Activated naive CD4-positive, alpha-beta T cell treated with anti-CD3 and anti-CD28 coated beads for 36 hours (primary cell): ENCODE measurements at places on chromosomes 12 and 14. TPM values are rescaled to one million over a fixed set of nuclear protein-coding genes. Genes with fewer than 3 reads are reported as not detected.

DNA sequence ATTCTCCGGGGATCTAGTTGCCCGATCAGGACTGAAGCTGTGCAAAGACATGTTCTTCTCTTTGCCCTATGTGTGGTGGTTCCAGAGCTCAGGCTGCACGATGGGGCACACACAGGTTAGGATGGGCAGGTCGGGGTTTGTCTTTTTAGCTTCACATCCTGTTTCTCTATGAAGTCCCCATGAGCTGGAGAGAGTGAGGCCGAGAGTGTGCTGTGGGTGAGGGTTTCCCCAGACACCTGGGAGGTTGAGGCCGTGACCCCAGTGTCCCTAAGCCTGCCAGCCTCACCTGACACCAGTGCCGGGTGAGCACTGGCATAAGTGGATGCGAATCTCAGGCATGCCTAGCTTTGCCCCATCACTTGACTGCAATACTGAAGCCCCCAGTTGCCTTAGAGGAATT is 32.9 kb upstream of the IGF1 start:
- H3K27me3 ChIP-seq: peaks cover 9% of the 10 kb centered on the region
- no peak overlapping the region for H3K4me3 ChIP-seq
- no peak overlapping the region for H3K27ac ChIP-seq
- H3K4me1 ChIP-seq: no peaks in the 10 kb centered on the region
- DNase-seq: no peak

GRCh38 chr12:91133871-91134270 is 22.6 kb upstream of the LUM start:
- H3K4me1 ChIP-seq: no peaks in the 10 kb centered on the region
- H3K4me3 ChIP-seq: no peak overlapping the region
- H3K36me3 ChIP-seq: no peaks in the 10 kb centered on the region
- H3K27me3 ChIP-seq: peaks cover 6% of the 10 kb centered on the region
- H3K27ac ChIP-seq: no peak overlapping the region
- DNase-seq: no peak

The ST8SIA1 gene
- total RNA-seq: 1.7 TPM

The CARMIL3 gene
- 0.48 TPM for total RNA-seq

The TMEM253 gene
- total RNA-seq: not detected

- H3K27me3 ChIP-seq: peaks cover 85% of the 10 kb centered on the region
- peaks cover 34% of the 10 kb centered on the region for H3K4me1 ChIP-seq
- no peak for DNase-seq
- no peak overlapping the region for H3K4me3 ChIP-seq
Measured at GRCh38 chr12:102953221-102953620, 4.3 kb upstream of the ASCL1 start.

- peak overlapping the region; percentile 92 for H3K27ac ChIP-seq
- peaks cover 60% of the 10 kb centered on the region for H3K4me1 ChIP-seq
- H3K36me3 ChIP-seq: peaks cover 22% of the 10 kb centered on the region
- H3K4me3 ChIP-seq: no peak overlapping the region
- no peaks in the 10 kb centered on the region for H3K27me3 ChIP-seq
Measured at GRCh38 chr14:89304561-89304960, 112.5 kb downstream of the FOXN3 start.

The RFLNA gene
- not detected for total RNA-seq

DNA sequence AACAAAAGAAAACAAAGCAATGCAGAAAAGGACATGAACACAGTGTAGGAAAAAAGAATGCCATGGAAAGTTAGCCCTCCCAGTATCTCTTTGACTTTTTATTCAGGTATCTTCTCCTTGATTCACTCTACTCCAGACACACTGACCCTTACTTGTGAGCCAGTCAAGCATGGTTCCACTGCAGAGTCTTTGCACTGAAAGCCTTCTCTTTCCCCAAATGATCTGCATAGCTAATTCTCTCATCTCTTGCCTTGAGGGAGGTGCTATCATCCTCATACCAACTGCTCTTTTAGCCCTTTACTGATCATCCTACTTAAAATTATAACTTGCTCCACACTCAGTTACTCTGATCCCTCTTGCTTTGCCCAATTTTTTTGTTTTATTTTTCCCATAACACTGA is 101.2 kb upstream of the SLC16A7 start:
- DNase-seq: no peak
- peaks cover 2% of the 10 kb centered on the region for H3K4me1 ChIP-seq

- peaks cover 4% of the 10 kb centered on the region for H3K4me1 ChIP-seq
- no peak for DNase-seq
- H3K27me3 ChIP-seq: no peaks in the 10 kb centered on the region
- H3K4me3 ChIP-seq: no peak overlapping the region
Measured at GRCh38 chr12:50078281-50078680, 6.9 kb upstream of the SMARCD1 start.

DNA sequence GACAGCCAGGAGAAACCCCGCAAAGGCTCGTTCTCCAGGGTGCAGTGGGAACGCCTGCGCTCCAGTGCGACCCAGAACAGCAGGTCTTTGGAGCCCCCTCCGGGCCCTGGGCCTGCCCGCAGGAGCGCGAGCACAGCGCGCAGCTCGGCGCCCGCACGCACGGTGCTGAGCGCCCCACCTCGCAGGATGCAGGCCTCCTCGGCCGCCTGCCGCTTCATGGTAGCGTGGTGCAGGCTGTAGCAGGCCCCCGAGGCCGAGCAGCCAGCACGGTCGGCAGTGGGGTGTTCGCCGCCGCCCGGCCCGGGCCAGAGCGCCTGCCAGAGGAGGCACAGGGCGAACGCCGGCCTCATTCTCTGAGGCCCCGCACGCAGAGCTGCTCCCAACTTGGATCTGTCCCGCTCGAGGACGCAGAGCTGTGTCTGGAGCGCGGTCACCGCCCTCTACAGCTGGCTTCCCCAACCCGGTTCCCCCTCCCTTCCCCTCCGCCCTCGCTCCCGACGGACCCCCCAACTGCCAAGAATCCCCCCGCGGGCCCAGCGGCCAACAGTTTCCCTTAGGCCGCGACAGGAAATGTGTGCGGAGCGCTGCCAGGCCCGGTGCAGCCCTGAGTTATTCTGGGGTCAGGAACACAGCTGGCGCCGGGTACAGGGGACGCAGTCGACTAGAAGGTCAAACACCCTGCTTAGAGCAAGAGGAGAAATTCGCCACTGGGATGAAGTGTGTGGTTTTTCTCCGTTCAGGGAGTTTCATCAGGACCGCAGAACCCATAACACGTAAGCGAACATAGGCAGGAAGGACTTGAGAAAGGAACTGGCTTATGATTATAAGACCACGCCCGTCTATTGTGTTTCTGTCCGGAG is at the start of gene CLEC14A:
Gene CLEC14A (minus strand): TSS at position 421 of the 860 bp plus-strand sequence. CDS start 71 bp downstream, at position 350.
- peak within 1 kb of the TSS; percentile 50 for H3K4me3 ChIP-seq
- no peaks in the 10 kb centered on the region for H3K36me3 ChIP-seq
- H3K27ac ChIP-seq: no peak within 1 kb of the TSS

The WSCD2 gene
- not detected for total RNA-seq

- no peaks in the 10 kb centered on the region for H3K4me1 ChIP-seq
- H3K27ac ChIP-seq: no peak overlapping the region
- H3K4me3 ChIP-seq: no peak overlapping the region
- DNase-seq: no peak
- H3K27me3 ChIP-seq: no peaks in the 10 kb centered on the region
Measured at GRCh38 chr12:23281295-23281694, 656.3 kb downstream of the ETNK1 start.

DNA sequence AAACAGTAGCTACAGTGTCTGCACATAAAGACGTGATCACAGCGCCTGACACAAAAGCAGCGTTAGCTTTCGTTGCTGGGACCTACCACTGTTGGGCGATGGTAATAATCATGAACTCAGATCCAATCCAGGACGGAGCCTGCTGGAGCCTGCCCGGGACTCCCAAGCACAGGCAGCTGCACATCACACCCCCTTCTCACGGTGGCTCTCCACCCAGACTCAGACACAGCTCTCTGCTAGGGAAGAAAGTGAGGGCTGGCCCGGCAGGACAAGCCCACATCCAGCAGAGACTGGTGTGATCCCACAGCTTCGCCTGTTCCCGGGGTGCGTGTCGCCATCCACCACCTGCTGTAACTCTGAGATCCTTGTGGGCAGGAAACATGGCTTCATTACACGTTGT is 49.9 kb upstream of the FOXN3 start:
- no peak overlapping the region for H3K27ac ChIP-seq
- no peaks in the 10 kb centered on the region for H3K27me3 ChIP-seq
- H3K4me3 ChIP-seq: no peak overlapping the region
- H3K4me1 ChIP-seq: peaks cover 27% of the 10 kb centered on the region
- peaks cover 9% of the 10 kb centered on the region for H3K36me3 ChIP-seq
- no peak for DNase-seq

DNA sequence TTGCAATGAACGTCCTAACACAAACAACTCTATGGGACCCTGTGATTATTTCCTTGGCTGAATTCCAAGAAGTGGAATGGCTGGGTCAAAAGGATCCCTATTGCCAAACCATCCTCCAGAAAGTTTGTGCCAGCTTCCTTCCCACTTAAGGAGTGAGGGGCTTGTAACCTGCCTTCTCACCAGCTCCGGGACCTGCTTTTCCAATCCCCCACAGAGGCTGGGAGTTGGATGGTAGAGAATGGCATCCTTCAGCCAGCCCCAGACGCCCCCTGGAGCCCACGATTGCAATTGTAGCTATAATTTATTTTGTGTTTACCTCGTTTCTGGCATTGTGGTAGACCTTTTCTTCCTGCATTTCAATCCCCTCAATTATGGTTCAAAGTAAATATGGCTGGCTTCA is 9.7 kb upstream of the ZDHHC22 start:
- no peak overlapping the region for H3K27ac ChIP-seq
- H3K4me1 ChIP-seq: no peaks in the 10 kb centered on the region
- peak; percentile 26 for DNase-seq
- peaks cover 32% of the 10 kb centered on the region for H3K27me3 ChIP-seq

- H3K27me3 ChIP-seq: no peaks in the 10 kb centered on the region
- no peak overlapping the region for H3K27ac ChIP-seq
- H3K4me1 ChIP-seq: peaks cover 8% of the 10 kb centered on the region
- DNase-seq: no peak
- no peak overlapping the region for H3K4me3 ChIP-seq
Measured at GRCh38 chr12:105355752-105356151, 25.3 kb downstream of the C12orf75 start.

DNA sequence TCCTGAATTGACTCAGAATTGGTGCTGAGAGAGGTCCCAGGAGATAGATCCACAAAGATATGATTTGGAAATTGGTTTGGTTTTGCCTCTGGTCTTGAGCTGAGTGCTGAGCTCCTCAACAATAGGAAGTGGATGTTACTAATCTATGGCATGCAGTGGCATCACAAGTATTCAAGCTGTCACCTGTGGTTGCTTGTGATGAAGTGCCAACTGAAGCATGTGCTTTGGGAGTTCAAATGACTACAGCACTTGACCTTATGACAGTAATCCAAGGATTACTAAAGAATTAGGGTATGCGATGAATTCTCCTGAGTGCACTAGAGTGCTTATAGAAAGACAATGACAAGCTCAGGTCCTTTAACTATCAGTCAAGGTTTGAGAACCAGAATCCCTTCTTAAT is 406.2 kb downstream of the NOVA1 start:
- H3K4me1 ChIP-seq: no peaks in the 10 kb centered on the region
- no peaks in the 10 kb centered on the region for H3K27me3 ChIP-seq
- no peak overlapping the region for H3K4me3 ChIP-seq
- no peak overlapping the region for H3K27ac ChIP-seq

DNA sequence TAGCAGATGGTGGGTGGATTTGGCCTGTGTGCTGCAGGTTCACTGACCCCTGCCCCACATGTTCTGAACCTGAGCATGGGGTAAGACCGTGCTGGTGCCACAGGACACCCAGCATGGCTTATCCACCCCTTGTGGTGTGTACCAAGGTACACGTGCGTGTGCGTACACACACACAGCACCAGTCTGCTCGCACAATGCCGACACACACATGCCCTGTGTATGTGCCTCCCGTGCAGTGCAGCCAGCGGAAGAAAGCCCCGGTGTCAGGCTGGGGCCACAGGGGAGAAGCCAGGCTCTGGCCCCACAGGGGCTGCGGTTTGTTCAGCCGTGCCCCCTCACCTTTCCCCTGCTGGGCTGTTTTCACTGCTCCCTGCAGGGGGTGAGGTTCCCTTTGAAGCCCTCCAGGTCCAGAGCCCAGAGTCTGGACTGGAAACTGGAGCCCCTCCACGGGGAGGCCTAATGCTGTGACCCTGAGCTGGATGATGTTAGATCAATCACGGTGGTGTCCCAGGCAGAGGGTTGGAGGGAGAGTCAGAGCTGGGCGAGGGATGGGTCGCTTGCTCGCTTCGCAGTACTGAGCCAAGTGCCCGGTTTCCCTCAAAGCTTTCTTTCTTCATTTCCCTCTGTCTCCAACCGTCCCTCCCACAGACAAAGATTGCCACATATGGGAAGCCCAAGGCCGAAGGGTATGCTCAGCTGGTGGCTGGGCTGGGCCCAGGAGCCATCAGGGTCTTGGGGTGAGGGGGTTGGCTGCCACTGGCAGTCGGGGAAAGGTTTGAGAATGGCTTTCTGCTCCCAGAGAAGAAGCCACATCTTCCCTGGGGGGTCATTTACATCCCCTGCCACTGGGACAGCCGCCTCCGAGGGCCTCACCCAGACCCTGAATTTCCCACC is 6.2 kb downstream of the DTX1 start:
- DNase-seq: no peak
- H3K27ac ChIP-seq: no peak overlapping the region
- H3K4me3 ChIP-seq: no peak overlapping the region

- peaks cover 6% of the 10 kb centered on the region for H3K36me3 ChIP-seq
- no peak overlapping the region for H3K27ac ChIP-seq
- H3K4me3 ChIP-seq: no peak overlapping the region
- H3K4me1 ChIP-seq: peaks cover 22% of the 10 kb centered on the region
- H3K27me3 ChIP-seq: peaks cover 85% of the 10 kb centered on the region
Measured at GRCh38 chr12:53972152-53972702, 699 bp upstream of the HOXC11 start.
